Right cardiac atrium (tissue), 5 donors: ENCODE measurements at places on chromosomes 16 and 17. TPM values are rescaled to one million over a fixed set of nuclear protein-coding genes. Genes with fewer than 3 reads are reported as not detected.

TMEM204 gene
- 21.0 TPM for total RNA-seq

C17orf50 gene
- not detected for total RNA-seq

ASB16 gene
- 9.0 TPM for total RNA-seq

KRTAP3-2 gene
- total RNA-seq, result not detected

TAC4 gene
- total RNA-seq, result 1.1 TPM

PSMC3IP gene
- 2.8 TPM for total RNA-seq

TMEM114 gene
- total RNA-seq, result not detected

TBC1D16 gene
- total RNA-seq, result 18.5 TPM

KIF2B gene
- not detected for total RNA-seq
